Stimulated activated CD8-positive, alpha-beta memory T cell treated with anti-CD3 and anti-CD28 coated beads, Interleukin-4, amount 100 ng/mL, for 1 hour (primary cell): ENCODE measurements at places on chromosomes 6 and 20.

DNA sequence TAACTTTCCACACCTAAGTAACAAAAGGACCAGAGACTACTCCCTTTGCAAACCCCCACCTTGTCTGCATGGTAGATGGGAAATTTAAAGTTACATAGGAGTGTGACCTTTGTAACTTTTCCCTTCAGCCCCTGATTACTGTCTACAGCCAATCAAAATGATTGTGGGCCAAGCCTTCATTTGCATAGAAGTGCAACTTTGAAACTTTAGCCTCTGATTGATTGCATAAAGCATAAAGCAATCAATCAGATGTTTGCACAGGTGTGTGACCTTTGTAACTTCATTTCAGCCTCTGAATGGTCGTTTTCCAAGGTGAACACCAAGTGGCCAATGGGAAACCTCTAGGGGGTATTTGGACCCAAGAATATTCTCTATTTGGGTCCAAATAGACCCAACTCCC lies 46.1 kb downstream of the PRKN start:
- DNase-seq, result no peak

- no peak for DNase-seq
Observed at GRCh38 chr6:36136034-36136433, 5.7 kb downstream of the MAPK13 start.

- no peak for DNase-seq
Observed at GRCh38 chr6:143002686-143003085, 57.7 kb upstream of the HIVEP2 start.

GRCh38 chr20:17580895-17581294 lies 11.0 kb downstream of the DSTN start:
- no peak for DNase-seq

GRCh38 chr6:82785206-82785605 lies 280.4 kb downstream of the UBE3D start:
- no peak for DNase-seq

DNA sequence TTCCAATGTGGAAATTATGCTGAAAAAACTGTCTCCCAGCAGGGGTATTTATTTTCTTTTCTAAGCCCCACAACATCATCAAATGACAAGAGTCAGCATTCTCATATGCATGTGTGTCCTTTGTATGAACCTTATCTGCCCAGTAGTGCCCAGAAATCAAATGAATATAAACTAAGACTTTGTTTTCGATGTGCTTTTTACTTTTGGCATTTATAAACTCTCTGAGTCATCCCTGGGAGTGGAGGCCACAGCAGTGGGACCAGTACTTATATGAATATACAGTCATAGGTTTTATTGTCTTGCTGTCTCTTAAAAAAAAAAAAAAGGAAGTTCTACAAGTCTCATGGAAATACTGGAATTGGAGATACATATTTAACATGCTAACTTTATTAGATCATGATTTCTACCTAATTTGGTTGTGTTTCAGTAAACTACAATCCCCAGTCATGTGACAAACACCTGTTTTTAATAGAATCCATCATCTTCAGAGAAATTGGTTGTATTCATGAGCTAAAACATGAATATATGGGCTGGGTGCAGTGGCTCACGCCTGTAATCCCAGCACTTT lies 99.2 kb upstream of the TMEM181 start:
- no peak for DNase-seq

GRCh38 chr6:26202201-26202611 lies 115.0 kb downstream of the HFE start:
- no peak for DNase-seq

DNA sequence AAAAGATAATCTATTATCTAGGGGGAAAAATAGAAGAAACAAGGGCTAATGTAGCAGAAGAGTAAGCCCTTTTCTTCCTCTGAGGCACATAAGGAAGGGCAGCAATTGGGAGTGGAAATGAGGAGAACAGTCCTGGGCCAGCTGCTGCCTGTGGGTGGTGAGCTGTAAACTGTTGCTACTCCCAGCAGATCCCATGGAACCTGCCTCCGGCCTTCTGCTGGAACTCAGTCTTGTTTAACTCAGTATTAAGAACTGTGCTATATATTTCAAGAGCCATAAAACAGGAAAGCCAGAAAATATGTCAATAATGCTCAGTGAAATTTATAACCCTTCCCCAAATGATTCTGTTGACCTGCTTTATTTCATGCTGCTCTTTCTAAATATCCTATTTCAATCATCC lies 464.2 kb downstream of the COL12A1 start:
- DNase-seq, result no peak

GRCh38 chr6:108796875-108797274 lies 51.3 kb upstream of the ARMC2 start:
- DNase-seq, result no peak

DNA sequence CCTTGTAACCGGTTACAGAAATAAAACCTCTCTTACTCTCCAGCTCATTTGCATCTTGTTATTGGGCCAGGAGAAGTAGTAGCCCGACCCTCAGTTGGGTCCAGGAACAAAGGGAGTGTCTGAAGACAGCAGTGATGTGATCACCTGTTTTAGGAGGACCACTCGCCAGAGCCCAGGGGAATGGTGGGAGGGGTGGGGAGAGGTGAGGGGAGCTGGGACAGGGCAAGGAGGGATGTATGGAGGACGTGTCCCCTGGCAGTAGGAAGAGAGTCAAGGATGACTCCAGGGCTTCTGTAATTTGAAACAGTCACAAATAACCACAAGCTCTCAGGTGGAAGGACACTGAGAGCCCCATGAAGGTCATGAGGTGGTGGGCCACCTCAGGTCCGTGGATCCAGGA lies 1.4 kb upstream of the PCMTD2 start:
- no peak for DNase-seq

GRCh38 chr20:528923-529604 lies 14.5 kb downstream of the CSNK2A1 start:
- no peak for DNase-seq

DNA sequence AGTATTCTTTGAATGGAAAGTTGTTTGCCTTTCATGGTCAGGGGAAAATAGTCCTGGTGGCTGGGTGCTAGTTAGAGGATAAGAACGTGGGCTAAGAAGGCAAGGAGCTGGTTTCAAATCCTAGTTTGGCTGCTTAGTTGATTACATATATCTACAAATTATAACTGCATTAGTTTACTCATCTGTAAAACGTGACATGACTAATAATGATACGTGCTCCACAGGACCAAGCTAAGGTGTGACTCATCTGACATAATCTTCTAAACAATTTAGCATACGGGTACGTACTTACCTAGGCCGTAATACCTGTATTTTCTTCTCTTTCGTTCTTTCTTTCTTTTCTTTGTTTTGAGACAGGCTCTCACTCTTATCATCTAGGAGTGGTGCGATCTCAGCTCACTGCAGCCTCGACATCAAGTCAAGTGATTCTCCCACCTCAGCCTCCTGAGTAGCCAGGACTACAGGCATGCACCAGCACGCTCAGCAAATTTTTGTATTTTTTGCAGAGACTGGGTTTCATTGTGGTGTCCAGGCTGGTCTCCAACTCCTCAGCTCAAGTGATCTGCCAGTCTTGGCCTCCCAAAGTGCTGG lies 1274.2 kb upstream of the GJE1 start:
- no peak for DNase-seq

DNA sequence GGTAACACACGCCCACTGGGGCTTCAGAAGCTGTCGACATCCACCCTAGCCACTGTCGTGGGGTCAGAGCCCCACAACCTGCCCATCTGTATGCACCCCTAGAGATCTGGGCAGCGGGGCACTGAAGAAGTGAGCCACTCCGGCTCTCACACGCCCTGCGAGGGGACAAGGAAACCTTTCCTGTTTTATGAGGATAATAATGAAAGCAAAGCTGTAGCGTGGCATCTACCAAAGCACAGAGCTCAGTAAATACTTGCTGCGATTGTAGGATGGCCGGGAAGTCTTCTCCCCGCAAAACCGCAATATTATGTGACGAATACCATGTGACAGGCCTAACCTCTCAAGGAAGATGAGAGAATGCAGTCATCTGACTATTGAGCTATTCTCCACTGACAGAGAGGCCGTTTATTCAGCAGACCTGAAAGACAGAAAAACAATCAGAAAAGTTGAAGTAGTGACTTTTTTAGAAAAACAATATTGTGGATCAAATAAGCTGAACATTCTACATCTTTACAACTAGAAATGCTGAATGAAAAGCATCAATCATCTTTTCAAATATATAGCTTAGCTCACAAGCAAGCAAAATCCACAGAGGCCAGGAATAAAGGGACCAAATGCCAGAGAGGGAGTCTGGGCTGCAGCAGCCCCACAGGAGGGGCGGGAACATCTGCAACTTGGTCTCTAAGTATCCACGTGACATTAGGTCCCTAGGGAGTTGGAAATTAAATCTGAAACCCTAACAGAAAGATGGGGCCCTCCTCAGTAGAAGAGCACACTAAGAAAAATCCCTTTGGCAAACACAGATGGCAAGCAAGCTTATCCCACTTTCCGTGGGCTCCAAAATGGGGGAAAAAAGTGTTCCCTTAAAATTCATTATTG lies 207.8 kb downstream of the TTLL2 start:
- no peak for DNase-seq

DNA sequence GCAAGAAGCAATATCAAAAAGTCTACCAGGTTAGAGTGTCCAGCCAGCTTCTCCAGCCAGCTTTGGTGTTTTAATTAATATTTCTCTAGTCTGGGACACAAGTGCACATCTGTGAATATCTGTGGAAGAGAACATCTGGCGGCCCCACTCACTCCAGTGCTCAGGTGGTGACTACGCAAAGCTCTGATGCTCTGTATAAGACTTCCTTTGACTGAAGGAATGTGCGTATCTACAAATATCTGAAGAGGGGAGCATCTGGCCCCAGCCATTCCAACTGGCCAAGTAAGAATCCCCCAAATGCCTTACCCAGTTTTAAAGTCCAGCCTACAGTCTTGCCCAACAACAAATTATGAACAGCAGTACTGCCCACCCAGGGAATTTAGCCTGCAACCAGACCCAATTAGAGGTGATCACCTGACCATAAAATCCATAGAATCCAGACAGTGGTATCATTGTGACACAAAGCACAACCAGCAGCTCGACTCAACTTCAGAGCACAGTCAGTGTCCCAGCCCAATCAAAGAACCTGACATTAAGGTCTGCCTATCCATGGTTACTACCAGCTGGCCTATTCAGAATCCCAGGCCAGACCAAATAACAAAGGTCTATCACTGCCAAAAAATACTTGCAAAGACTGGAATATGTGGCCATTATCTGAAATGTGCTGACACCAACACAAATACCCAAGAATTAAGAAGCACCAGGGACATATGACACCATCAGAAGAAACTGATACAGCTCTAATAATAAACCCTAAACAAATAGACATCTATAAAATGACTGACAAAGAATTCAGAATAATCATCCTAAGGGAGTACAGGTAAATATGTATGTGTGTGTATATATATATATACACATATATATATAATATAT lies 76.1 kb upstream of the MANEA start:
- no peak for DNase-seq

- DNase-seq, result no peak
Observed at GRCh38 chr6:46832816-46833215, 39.6 kb downstream of the MEP1A start.

- no peak for DNase-seq
Observed at GRCh38 chr6:144314003-144314485, 28.9 kb downstream of the UTRN start.
